KG1 (cell line): ENCODE measurements at places on chromosomes 11 and 22.

DNA sequence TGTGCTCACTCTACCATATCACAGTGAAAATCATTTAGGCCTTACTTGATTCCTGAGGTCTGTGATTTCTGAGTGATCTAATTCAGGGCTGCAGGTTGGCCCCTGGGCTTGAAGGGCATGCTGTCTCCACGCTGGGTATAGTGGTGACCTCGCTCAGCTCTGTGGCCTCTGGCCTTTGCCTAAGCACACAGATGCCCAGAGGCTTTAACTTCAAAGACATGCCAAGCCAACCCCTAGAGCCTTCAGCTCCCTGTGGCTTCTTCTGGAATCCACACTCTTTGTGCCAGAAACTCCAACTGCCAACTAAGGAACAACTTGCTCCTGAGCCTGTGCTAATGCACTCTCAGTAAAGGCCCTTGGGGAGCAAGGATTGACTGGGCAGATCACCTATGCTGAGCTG lies 232.6 kb upstream of the MPPED2 start:
- DNase-seq, result no peak

DNA sequence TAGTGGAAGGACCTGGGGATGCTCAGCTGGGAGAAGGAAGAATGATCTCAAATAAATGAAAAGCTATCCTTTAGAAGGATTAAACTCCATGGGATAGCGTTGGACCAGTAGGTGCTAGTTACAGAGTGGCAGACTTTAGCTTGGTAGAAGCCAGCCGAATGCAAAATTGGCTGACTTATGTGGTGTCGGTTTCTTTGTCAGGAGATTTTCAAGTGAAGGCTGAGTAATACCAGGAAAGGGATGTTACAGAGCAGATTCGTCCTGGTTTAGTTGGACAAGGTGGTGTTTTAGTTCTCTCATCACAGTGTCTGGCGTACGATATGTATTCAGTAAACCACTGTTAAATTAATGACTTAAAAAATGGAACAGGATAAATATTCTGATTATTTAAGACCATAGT lies 26.0 kb downstream of the FDX1 start:
- no peak for DNase-seq

DNA sequence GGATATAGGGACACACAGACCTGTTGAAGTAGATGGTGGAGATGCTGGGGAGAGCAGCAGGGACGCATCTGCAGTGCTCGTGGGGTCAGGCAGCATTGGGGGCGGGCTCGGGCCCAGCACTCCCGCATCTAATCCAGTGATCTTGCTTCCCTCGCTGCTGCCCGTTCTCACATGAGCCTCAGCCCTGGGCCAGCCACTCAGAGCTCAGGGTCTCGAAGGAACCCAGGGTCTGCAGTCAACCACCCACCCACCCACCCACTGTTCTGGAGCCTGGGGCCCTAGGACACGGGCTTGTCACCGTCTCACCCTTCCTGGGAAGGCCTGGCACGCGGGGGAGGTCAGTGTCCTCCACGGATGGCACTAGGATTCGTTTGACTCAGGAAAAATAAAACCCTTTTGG lies 406.0 kb downstream of the TBC1D22A start:
- no peak for DNase-seq

DNA sequence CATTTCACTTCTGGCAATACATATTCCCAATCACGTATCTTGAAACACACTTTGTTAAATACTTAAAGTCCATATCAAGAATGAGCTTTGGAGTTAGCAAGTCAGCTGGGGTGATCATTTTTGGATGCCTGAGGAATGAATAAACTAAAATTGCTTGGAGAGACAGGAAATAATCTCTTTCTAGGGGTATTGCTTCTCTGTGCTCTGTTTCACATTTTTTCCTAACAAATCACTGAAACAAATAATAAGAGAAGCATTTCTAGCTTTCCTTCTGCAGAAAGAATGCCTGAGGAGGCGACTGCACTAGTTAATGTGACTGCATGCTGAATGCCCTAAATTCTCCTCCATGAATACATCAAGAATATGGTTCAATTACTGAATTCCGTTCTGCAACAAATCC lies 541.4 kb upstream of the CCDC90B start:
- no peak for DNase-seq

DNA sequence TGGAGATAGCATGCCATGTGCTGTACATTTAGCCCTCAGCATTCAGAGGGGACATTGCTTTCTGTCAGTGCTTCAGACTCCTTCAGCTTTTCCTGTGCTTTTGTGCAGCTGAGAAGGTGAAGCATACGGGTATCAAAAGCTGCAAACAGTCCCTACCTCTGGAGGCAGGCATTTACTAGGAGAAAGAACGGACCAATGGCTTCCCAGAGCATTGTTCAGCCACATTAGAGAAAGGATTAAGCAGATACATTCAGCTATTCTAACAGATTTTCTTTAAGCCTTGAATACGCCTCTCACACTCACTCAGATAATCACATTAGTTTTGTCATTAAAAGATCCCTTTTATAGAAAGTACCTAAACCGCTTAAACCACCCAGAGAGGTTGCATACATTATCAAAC lies 80.7 kb upstream of the FAM181B start:
- DNase-seq, result no peak
